ENCODE measurements at places on chromosomes 1 and 21. TPM values are rescaled to one million over a fixed set of nuclear protein-coding genes. Genes with fewer than 3 reads are reported as not detected.
A peak's percentile ranks its signal among the peaks of the same experiment; 100 is the strongest.

GRCh38 chr1:152960452-152961044, 9.9 kb upstream of the SPRR4 start:
- no peak for DNase-seq

DNA sequence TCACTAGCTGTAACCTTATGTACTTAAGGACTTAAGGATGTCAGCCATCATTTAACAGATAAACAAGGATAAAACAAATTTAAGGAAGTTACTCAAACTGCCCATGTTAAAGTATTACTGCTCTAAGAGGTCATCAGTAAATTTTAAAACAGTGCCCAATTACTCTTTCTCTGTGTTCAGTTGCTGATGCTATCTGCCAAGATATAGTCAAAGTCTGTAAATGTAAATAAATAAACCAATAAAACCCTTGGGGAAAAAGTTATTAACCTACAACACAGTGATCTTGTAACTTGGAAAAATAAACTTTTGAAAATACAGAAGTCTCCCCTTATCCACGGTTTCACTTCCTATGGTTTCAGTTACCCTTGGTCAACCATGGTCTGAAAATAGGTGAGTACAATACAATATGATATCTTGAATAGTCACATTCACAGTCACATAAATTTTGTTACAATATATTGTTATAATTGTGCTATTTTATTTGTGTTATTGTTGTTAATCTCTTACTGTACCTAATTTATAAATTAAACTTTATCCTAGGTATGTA, 501.8 kb downstream of the LMO4 start:
- no peak for DNase-seq

DNA sequence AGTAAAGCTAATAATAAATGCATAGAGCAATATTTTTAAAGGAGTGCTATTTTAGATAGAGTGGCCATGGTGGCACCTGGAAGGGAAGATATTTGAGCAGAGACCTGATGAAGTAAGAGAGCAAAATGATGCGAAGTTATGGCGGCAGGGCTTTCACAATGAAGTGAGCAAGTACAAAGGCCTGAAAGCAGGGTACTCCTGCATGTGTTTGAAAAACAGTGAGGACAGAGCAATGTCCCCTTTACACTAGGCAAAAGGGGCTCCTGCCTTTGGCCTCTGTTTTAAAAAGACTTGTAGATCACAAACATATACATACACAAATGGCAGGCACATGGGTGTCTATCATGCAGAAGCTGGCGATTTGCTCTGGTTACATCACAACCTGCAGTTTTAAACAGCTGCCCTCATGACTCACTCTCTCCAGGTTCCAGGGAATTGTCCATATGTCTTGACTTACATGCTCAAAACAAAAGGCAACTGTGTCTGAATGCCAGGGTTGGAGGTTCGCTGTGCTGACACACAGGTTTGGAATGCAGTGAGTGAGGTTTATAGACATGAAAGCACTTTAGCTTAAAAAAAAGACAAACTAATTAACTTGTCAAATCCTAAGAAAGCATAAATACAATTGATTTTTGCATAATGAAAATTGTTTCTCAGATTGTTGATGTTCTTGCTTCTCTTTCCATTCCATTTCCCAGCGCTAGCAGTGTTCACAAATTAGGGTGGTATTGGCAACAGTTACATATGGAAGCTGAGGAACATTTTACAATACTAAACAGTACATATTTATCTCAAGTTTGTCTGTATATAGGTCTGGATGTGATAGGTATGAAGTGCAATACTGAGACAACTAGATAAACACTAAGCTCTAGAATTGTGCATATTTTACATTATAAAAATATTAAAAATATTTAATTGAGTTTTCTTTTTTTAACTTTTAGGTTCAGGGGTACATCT, 313.9 kb downstream of the BARHL2 start:
- DNase-seq, result peak; percentile 95

DNA sequence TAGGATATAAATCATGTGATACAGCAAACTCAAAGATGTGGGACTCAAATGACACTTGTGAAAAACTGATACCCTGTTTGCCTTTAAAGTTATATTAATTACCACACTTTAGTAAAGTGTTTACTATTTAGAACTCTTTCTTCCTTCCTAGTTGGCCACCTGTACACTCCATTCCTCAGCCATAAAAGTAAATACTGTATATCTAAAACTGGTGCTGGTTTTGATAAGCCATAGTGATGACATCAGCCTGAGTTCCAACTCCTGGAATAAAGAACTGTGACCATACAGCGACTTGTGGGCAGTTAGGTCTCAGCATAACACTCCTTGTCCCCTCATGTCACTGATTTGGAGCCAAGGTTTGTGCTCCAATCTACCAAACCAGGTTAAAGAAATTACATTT, 2.8 kb downstream of the PTGER3 start:
- DNase-seq, result no peak

GRCh38 chr1:156090138-156090839, 8.0 kb upstream of the MEX3A start:
- DNase-seq, result no peak

DNA sequence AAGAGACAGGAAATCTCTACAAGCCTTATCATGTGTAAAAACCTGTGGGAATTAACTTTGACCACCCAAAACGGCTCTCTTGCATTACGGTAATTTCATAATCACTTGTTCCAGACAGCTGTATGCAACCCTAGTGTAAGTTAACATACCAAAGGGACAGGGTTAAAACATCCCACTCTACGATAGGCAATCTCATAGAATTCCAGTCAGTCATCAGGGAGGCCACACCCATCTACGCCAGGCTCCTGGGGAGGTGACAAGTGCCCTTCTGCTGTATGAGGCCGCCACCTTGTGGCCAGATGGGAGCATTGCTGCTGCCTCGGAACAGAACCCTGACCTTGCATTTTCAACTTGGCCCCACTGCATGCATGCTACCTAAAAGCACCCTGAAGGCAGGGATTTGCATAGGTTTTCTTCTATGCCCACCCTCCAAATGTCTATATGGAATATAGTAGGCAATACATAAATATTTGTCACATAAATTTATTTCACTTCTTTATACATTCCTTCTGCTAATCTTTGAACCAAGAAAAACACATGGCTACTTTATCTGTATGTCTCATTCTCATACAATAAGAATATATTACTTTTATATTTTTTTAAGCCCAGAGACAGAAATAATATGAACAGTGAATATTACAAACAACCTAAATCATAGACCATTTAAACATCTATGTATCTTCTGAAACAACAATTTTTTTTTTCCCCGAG, 12.6 kb downstream of the HSF2BP start:
- DNase-seq, result peak; percentile 94

The MFSD2A gene
- 5.7 TPM for total RNA-seq

The RAB7B gene
- total RNA-seq, result 9.1 TPM

The TNFRSF8 gene
- total RNA-seq, result under 0.01 TPM

DNA sequence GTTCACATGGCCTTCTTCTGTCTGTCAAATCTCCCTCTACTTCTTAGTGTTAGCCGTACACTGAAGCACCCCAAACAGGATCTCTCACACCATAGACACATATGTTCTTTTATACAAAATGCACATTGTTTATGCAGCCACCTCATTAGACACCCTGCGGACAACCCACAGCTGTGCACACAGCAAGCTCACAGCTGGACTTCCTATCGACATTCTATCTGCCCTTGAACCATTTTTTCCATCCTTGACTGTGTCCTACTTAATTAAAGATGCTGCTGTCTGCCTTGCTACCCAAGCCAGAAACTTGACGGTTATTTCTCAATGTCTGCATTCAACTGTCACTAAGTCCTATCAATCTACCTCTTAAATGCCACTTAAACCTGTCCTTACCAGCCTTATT, 3.2 kb upstream of the ZBTB21 start:
- DNase-seq, result no peak

GRCh38 chr1:112001436-112001835, 12.0 kb upstream of the KCND3 start:
- no peak for DNase-seq

- DNase-seq, result no peak
These were observed 37.5 kb downstream of the KCNQ4 start for GRCh38 chr1:40820911-40821693.

DNA sequence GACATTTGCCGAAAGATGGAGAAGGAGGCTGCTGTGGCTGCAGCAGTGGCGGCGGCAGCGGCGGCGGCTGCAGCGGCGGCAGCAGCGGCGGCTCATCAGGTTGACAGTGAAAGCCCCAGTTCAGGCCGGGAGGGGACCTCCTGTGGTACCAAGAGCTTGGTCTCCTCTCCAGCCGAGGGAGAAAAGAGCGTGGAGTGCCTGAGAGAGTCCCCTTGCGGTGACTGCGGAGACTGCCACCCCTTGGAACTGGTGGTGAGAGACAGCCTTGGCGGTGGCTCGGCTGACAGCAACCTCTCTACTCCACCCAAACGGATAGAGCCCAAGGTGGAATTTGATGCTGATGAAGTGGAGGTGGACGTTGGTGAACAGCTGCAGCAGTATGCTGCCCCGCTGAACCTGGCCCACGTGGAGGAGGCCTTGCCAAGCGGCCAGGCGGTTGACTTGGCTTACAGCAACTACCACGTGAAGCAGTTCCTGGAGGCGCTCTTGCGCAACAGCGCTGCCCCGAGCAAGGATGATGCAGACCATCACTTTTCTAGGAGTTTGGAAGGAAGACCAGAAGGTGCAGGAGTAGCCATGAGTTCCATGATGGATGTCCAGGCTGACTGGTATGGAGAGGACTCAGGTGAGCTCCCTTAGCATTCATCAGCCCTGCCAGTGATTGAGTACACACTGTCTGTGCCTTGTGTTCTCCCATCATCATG, 6.3 kb downstream of the ZBTB8B start:
- no peak for DNase-seq

GRCh38 chr1:192609110-192610079, 26.6 kb upstream of the RGS13 start:
- DNase-seq, result no peak

The OR2T35 gene
- not detected for total RNA-seq

DNA sequence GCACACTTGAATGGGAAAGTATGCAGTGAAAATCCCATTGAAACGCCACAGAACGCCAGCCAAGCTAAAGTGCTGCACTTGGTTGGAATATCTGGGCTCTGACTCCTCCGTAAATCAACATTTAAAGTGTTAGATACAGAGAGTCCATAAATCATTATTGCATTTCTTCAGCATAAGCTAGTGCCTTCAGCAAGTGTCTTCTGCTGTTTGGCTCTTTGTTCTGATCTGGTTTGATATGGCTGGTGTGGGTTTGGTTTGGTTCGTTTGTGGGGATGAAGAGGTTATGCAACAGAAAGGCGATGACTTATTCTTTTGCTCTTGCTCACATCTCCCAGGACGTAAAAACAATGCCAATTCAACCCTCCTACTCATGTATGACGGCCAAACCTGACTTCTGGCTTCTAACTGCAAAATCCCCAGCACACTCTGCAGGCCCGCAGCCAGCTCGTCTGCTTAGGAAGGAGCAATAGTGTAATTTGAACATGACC, 121.8 kb upstream of the ERG start:
- no peak for DNase-seq

GRCh38 chr21:25314247-25314646, 293.0 kb downstream of the MRPL39 start:
- no peak for DNase-seq

DNA sequence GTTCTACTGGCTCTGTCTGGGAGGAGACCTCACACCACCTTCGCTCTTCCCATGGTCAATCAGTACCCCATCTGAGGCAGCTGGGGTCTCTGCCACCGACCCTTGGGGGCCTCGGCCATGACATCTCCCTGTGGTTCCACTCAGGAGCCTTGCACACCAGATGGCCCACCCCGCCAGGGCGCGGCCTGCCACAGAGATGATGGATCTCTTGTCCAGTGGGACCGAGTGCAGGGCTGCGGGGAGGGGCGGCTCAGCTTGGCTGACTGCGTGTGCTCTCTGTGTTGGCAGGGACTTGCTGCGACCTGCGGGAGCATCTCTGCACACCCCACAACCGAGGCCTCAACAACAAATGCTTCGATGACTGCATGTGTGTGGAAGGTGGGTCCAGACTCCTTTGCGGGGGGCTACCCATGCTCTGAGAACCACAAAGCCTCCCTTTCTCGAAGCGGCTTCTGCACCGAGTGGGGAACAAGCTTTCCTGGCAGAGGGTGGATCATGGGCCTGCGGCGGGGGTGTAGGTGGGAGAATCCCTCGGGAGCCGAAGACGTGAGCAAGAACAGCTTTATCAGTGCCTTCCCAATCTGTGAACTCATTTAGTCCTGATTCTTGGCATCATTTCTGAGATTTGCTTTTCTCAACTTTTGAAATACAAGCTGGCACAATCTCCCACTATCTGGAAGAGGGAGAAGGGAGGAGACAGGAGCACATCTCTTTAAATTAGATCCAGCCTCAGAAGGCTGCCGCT, 20.9 kb upstream of the AGTRAP start:
- no peak for DNase-seq

The ARTN gene
- total RNA-seq, result not detected

GRCh38 chr1:76705560-76705959, 161.7 kb upstream of the ST6GALNAC5 start:
- DNase-seq, result no peak

GRCh38 chr1:8184301-8184700, 133.6 kb upstream of the SLC45A1 start:
- no peak for DNase-seq

The MECR gene
- total RNA-seq, result 20.3 TPM

GRCh38 chr1:157894613-157895165, 53.1 kb upstream of the CD5L start:
- DNase-seq, result no peak

DNA sequence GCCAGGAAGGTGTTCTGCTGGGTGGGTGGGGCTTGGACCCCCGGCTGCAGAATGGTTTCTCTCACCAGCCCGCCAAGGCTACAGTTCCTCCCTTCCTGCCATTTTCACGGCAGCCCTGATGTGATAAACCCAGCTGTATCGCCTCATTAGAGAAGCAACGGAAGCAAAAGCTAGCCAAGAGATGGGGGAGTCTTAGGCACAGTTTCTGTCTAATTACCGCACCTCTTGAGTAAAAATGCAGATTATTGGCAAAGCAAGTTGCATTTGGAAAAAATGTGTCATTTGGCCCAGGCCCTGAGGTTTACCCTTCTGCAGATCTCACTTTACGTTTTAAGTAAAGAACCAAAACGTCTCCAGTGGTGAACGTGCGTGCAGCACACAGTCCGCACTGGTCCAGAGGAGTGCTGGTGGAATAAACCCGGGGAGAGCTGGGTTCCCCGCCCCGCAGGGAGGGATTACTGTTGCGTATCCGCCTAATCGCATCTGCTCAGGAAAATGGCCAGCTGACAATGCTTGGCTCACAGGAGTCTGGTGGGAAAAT, 109.9 kb downstream of the GALNT2 start:
- DNase-seq, result peak; percentile 41

The RGS4 gene
- total RNA-seq, result 635 TPM

DNA sequence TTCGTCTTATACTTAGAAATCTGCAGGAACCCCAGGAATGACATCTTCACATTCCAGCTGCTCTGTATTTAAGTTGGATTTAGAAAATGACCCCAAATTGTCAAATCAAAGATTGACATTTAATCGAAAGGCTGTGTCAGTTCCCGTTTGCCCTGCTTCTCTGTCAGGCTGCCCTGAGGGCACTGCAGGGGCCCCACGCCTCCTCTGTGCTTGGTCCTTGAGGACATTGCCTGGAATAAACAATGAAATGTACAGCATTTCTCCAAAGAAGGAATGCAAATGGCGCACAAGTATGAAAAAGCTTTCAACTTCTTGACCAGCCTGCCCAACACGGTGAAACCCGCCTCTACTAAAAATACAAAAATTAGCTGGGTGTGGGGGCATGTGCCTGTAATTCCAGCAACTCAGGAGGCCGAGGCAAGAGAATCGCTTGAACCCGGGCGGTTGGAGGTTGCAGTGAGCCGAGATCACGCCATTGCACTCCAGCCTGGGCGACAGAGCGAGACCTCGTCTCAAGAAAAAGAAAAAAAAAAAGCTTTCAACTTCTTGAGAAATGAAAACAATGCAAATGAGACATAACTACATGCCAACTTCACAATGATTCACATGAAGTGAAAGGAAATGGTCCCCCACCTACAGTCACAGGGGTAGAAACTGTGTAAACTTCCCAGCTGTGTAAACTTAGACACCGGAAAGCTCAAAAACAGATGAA, 3.0 kb downstream of the TMPRSS3 start:
- no peak for DNase-seq

Measured in IMR-90 (cell line).